Sciatic nerve (tissue), 2 donors: ENCODE measurements at places on chromosomes 4 and X.

- DNase-seq, result no peak
These were observed 34.8 kb downstream of the UBE2K start for GRCh38 chr4:39732728-39733127.

DNA sequence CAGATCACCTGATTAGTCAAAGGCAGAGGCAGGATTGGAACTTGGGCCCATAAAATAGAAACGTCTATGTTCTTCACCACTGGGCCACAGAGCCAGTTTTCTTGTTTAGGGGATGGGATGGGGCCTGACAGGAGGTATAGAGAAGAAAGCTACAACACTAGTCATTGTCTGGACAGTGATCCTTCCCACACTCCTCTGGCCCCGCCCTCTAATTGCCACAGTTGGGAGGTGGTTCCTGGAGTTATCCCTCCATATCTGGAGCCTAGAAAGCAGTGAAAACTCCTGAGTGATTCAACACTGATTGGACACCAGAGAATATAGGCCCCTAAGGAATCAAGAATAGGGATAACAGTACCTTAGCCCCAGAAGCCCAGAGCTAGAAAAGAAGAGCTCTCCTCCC lies 22.9 kb downstream of the RASL11B start:
- no peak for DNase-seq

- DNase-seq, result no peak
These were observed 39.3 kb upstream of the WNK3 start for GRCh38 chrX:54397113-54397512.

- DNase-seq, result no peak
These were observed 124.2 kb downstream of the ENOX2 start for GRCh38 chrX:130778773-130779172.

- DNase-seq, result no peak
These were observed 214.5 kb upstream of the TACR3 start for GRCh38 chr4:103934178-103934789.

DNA sequence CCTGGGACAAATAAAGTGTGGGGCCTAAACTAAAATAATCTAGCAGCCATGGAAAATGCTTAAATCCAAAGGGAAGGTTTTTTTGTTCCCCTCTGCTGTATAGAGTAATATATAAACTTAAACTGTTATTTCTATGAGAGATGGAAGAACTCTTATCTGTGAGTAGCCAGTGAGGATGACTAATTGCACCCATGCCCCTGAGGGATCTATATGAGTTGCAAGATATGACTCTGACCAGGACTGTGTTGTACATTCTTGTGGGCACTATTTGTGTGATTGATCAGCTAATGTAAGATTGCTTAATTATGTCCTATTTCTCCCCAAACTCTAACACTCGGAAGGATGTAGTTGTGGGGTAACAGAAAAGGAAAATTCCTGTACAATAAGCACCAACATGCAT lies 35.2 kb upstream of the AMBN start:
- DNase-seq, result no peak

DNA sequence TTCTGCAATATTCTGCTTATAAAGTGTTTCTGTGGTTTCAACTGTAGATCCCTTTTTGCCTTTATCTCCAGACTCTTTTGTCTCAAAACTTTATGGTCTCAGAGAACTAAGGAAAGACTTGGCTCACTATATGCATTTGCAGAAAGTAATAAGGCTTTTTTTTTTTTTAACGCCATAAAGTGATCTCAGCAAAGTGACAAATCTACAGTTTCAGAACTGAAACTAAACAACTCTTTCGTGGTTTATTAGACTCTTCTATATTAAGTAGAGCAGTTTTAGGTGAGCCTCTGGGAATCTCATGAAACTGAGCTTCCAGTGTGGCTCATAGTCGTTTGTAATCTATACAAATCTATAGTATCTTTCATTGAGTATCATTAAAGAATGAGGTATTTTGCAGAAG lies 15.3 kb downstream of the ATP7A start:
- DNase-seq, result no peak

- peak; percentile 61 for DNase-seq
These were observed 2184.4 kb upstream of the TENM3 start for GRCh38 chr4:180058691-180059215.

DNA sequence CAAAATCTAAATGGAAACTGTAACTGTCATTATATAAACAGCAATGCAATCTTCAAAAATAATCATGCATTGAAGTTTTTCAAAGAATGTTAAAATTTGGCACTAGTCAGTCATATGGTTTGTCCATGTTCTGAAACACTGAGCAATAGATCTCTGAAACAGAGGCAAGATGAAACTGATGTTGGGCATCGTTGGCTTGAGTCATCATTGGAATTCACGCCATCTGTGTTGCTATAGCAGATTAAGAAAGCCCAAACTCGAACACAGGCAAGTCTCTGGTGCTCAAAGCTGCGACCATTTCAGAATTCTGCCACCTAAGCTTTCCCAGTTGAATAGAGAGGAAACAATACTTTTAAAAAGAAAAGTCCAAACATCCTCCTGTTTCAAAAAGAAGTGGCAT lies 114.1 kb upstream of the PPARGC1A start:
- DNase-seq, result no peak

DNA sequence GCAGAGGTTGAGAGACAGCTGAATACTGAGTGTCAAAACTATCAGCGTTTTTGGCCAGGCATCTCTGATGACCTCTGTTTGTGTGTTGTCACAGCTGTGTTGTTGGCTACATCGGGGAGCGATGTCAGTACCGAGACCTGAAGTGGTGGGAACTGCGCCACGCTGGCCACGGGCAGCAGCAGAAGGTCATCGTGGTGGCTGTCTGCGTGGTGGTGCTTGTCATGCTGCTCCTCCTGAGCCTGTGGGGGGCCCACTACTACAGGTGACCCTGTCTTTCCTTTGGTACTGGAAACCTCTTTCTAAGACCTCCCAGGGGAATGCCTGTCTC lies 86.9 kb downstream of the EGF start:
- no peak for DNase-seq

DNA sequence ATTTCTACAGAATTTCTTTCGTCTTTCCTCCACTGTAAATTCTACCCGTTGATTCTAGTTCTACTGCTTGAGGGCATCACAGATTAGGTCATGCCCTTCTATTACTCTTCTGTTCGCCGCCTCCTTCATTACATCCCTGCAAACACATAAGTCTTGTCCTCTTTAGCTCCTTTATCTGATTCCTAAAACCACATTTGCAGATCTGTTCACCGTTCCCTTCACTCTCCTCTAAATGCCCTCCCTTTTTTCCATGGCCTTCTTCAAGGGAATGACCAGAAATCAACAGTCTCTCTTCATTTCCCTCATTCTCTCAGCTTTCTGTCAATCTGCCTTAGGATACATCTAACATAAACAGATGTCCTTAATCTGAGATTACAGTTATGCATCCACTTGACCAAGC lies 43.1 kb downstream of the BTC start:
- DNase-seq, result no peak

GRCh38 chr4:46844325-46844917 lies 64.6 kb downstream of the COX7B2 start:
- DNase-seq, result peak; percentile 55

DNA sequence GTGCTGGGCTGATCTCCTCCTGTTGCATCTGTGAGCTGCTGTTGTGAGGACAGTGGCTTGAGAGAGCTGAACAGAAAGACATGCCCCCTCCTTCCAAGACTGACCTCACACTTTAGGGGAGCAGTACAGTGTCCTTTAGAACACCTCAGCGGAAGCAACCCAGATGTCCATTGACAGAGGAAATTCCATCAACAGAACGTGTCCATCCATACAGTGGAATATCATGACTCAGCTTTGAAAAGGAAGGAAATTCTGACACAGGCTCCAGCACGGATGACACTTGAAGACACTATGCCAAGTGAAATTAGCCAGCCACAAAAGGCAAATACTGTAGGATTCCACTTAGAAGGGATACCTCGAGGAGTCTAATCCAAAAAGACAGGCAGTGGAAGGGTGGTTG lies 103.5 kb downstream of the GPR143 start:
- DNase-seq, result no peak

DNA sequence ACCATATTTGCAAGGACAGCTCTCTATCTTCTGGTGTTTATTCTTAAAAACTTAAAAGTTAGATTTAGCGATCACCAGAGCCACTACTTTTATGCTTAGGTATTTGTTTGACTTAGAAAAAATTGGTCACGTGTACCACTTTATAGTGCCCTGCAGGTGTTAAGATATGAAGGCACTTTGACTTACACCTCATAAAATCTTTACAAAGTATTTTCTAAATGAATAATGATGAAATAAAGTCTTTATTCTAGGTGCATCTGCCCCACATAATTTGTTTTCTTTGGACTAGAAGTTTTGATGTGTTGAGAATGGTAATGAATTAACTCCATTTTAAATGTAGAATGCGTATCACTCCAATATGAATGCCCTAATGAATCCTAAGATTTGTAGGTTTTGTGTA lies 2.9 kb downstream of the FMR1 start:
- DNase-seq, result no peak

DNA sequence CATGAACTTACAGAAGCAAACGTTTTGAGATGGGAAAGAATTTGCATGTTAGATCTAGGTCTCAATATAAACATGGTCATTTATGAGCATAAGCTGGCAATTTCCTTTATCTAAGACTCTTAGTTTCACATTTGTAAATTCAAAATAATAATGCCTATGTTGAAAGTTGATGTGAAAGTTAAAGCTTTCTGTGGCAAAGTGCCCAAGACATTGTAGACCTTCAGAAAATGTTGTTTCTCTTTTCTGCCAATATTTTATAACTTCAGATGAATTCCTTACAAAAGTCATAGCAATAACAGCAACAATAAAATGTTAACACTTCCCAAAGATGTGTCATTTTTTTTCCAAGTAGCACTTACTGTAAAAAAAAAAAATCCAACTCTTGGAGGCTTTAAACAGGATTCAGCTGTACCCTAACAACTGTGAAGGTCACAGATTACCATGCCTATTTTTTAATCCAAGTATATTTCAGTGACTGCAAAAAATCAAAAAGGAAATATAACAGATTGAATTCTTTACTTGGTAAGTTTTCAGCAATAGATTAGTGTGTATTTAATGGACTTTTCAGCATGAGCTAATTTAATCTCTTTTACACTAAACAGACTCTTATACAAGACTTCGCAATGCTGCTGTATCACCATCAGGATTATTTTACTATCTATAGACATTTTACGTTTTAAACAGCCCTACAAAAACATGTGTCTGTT lies 206.5 kb upstream of the PDE5A start:
- DNase-seq, result no peak

DNA sequence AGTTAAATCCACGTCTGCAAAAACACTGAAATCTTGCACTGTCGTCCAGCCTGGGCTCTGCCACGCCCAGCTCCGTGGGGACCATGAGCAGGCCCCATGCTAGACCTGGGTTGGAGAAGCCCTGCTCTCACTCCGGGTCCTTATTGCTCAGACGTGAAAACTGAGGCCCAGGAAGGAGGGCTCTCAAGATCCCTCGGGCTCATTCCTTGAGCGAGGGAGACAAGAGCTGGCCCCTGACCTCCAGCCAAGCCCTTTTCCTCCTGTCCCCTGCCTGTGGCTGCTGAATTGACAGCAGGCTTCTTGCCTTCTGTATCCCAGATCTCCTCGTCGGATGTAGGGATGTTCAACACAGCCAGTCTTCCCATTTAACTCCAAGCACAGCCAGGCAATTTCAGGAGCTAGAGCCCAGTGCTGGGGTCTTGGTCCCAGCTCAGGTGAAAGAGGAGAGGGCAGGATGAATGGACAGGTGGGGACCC lies 109.5 kb downstream of the CPZ start:
- no peak for DNase-seq

DNA sequence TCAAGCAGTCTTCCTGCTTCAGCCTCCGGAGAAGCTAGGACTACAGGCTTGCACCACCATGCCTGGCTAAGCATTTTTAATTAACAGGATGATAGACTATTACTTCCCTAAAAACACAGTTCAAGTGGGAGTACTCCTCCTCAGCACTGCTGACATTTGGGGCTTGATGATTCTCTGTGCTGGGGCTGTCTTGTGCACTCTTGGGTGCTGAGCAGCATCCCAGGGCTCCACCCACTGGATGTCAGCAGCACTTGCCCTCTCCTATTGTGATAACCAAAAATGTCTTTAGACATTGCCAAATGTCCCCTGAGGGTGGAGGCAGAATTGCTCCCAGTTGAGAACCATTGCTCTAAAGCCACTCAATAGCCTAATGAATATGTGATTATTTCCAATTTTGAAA lies 60.4 kb downstream of the CLCN4 start:
- DNase-seq, result no peak

GRCh38 chr4:168832763-168833575 lies 177.1 kb downstream of the CBR4 start:
- DNase-seq, result peak; percentile 74

GRCh38 chr4:186854256-186854655 lies 130.6 kb upstream of the FAT1 start:
- DNase-seq, result no peak

DNA sequence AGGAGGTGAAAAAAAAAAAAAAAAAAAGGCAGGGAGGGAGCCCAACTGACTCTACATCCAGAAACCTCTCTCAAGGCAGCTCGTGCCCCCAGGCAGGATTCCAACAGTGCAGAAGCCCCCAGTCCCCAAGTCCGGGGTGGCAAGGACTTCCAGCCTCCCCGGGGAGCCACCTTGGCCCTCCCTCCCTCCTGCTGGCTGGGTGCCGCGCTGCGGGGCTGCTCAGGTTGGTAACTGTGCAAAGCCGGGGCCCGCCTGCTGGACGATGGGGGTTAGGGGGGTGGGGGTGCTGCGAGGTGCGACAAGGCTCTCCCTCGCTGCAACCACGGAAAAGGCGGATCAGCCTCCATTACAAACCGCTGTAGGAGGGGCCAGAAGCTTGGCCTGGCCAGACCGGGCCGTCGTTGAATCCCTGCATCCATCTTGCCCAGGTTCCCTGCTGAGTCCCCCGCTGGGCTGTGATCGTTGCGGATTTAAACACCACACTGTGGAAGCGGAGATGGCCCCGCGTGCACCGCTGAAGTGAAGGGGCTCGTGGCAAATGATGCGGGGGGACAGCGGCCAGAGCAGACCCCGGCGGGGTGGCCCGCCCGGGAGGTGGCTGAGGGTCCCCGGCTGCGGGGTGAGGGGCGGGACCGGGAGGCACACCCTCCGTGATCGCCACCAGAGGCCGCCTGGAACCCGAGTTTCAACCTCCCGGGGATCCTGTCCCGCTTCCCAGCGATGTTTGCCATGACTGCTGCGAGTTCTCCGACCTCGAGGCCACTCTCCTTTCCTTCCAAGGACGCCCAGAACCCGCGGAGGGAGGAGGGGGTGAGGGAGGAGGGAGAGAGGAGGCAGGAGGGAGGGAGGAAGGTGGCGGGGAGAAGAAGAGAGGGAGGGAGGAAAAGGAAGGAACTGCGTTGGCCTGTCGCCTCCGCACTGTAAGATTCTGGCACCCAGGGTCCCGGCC lies 58.0 kb upstream of the DDX3X start:
- peak; percentile 81 for DNase-seq

- DNase-seq, result no peak
These were observed 45.1 kb downstream of the KDR start for GRCh38 chr4:55080174-55080865.
